GDM1 (cell line): ENCODE measurements at places on chromosomes 5 and 9.

DNA sequence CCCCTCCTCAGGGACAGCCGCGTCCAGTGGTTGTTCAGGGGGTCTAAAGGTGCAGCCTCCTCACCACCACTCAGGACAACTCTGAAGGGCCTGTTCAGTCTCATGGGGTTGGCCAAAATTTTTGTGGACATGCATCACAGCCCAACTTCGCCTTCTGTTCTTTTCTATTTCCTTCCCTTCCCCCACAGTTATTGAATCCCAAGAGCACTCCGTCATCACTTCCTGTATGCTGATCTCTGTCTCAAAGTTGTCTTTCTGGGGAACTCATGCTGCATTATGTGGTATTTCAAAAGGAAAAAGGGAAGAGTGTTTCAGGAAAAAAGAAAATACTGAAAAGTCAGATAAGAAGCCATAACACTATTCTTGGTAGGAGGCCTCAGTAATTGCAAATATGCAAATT, 355.4 kb downstream of the CAAP1 start:
- DNase-seq: no peak

GRCh38 chr5:118015511-118015910, 972.8 kb downstream of the DTWD2 start:
- DNase-seq: no peak

DNA sequence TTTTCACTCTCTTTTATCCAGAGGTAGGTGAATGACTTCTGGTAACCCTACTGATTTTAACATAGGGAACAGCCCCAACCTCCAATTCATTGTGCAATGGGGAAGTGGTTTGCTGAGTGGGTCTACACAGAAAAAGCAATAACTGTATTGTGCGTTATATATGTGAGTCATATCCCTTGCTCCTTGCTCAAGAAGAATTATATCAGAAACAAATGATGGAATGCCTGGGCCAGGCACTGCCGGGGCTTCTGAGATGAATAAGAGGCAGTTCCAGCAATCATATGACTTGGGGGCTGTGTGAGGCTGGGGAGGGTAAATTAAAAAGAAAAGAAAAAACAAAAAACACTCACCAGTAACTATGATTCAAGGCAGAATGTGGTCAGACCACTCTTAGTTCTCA, 79.2 kb upstream of the ABCA1 start:
- DNase-seq: peak; percentile 55

- no peak for DNase-seq
Observed at GRCh38 chr9:4328723-4329122, 28.9 kb upstream of the GLIS3 start.
